ENCODE measurements at places on chromosomes 11 and 22.

- no peak for DNase-seq
Measured at GRCh38 chr11:68040101-68040956, 1.5 kb downstream of the TCIRG1 start.

GRCh38 chr11:94142308-94143281, 14.0 kb downstream of the PANX1 start:
- no peak for DNase-seq

DNA sequence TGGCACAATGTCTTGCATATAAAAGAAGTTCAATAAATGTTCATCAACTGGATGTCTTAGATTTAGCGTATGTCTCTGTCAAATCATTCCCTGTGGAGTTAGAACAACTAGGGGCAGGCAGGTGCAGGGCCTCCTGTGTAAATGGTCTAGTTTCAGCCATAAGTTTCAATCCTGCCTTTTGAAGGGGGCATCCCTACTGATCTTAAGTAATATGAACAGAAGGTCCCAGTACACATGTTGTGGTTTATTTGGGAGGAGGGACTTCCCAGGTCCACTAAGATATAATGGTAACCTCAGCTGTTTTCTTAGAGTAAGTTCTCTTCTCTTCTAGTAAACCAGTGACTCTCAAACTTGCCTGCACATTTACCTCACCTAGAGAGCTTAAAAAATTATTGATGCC, 19.8 kb downstream of the TTC12 start:
- DNase-seq: no peak

- DNase-seq: peak; percentile 80
Measured at GRCh38 chr11:9613830-9614762, 40.6 kb downstream of the WEE1 start.

DNA sequence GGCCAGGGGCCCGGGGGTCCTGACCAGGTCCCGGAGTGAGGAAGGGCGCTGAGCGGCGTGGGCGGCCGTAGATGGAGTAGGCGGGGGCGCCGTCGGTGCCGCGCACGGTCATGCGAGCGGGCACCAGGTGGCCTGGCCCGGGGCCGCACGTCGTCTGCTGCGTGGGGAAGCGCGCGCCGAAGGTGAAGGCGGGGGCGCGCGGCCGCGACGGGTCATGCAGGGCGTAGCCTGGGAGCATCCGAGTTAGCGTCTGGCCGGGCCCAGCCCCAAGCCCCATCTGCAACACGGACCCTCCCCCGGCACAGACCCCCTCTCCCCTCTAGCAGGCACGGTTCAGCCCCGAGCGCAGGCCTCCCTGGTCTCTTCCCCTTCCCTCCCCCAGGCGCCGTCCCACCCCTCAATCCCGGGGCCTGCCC, 1.7 kb upstream of the TYMP start:
- peak; percentile 62 for DNase-seq

DNA sequence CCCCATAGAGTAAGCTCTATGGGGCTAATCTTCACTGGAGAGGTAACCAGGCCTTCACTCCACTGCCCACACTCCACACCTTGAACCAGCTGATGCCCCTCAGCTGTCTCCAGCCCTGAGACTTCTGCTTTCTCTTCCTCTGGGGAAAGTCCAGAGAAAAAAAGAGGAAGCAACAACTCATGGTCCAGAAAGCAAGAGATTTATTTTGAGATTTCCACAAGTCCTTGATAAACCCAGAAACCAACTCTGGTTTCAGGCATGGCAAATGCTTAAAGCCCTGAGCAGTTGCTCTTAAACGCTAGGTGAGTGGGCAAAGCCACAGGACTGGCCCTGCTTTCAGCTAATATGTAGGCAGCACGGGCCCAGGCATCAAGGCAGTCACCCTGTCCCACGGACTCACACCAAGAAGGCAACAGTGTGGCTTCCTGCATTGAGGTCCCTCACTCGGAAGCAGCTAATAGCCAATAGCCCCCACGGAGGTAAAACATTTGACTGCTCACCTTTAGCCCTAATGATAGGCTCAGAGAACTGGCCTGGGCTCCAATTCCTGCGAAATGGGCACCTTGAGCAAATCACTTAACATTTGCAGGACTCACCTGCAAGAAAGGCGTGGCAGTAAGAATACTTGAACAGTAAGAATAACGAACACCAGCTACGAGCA, 4.3 kb downstream of the CYB561A3 start:
- no peak for DNase-seq

- no peak for DNase-seq
Measured at GRCh38 chr22:28125799-28126198, 206.7 kb upstream of the PITPNB start.

- DNase-seq: peak; percentile 18
Measured at GRCh38 chr22:46587492-46588278, 32.5 kb upstream of the GRAMD4 start.

- DNase-seq: no peak
Measured at GRCh38 chr22:21651521-21652009, 9.5 kb downstream of the SDF2L1 start.

- DNase-seq: no peak
Measured at GRCh38 chr22:42717197-42717928, 3.3 kb downstream of the A4GALT start.

DNA sequence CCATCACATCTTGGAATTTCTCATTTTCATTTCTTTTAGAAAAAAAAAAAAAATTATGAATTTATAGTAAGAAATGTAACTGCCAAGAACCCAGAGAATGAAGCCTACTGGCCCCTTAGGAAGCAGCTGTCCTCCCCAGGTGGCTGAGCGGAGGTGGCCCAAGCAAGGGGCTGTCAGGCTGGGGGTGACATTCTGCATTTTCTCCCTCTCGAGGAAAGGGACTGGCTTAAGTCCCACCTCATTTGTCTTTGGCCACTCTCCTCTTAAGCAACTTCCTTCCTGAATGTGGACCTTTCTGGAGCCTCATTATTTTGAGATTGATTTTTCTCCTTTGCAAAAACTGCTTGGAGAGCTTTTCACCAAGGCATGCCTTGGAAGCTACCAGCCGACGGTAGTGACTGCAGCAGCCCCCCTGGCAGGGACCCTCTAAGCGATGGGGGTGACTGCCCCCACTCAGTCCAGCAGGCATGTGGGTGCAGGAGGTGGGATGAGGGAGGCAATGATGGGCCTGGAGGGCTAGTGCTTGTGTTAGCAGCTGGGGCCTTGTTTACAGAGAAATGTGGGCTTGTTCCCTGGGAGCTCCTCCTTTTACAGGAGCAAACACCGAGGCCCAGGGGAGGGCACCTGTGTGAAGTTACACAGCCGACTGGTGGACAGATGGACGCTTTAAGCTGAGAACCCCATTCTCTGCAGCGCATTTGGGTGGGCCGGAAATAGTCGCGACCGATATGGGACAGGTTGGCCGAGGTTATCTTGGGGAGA, 111.7 kb downstream of the MORC2 start:
- DNase-seq: no peak

GRCh38 chr11:108654994-108655631, 9.8 kb upstream of the DDX10 start:
- DNase-seq: no peak

DNA sequence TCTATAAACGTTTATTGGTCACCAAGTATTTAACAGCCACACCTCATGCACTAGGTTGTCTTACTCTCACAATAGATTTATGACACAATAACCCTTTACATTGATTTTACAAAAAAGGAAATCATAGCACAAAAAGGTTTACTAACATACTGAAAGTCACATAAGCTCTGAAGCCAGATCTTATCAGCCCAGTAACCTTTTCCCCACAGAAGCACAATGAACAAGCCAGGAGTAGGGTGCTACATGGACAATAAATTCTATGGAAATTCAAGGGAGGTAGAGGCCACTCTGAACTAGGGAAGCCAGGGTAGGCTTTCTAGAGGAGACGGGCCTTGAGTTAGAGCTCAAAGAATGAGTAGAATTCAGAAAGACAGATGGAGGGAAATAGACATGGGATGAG, 633.5 kb upstream of the CADM1 start:
- DNase-seq: no peak

GRCh38 chr11:13850231-13851005, 112.1 kb upstream of the SPON1 start:
- no peak for DNase-seq

DNA sequence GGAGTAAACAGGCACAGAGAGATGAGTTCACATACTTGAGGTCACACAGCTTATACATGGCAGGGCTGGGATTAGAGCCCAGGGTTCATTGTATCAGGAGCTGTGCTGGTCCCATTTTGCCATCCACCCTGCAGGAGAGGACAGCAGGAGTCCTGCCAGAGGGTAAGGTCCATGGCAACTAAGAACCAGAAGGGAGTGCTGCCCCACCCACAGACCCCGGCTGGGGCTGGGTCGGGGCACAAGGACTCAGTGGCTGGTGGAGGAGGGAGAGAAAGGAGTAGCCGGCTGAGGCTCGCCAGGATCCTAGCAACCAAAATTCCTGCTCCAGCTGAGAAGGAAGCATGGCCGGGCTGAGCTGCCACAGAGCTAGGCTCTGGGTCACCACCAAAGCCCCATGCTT, 25.9 kb upstream of the TP53I11 start:
- no peak for DNase-seq

DNA sequence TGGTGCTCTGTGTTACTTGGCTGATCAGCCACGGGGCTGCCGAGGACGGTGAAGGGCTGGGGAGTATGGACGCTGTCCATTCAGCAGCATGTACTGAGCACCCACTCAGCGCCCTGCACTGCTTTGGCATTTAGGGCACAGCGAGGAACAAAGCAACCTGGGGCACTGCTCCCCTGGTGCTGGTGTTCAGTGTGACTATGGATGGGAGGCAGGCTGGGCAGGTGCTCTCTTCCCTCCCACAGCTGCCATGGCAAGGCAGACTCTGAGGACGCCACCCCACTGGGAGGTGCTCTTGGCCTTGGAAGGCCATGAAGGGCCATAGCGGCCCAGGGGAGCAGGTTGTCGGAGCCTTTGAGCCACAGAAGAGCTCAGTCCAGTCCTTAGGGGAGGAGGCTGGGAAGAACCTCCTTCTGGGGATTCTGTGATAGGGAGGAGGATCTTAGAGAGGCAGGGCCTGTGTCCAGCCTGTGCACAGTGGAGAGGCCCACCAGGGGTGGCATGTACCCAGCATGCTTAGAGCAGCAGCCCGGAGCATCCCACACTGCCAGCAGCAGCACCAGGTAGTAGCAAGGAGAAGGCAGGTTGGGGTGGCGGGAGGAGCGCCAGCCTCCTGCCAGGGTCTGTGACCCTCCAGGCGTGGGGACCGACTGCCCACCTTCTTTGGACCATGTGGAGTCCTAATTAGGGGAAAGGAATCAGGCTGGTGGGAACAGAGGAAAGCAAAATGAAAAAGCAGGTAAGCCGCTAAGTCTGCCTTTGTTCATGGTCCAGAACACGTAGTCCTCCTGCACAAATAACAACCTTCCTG, 141.8 kb downstream of the MPPED1 start:
- no peak for DNase-seq

DNA sequence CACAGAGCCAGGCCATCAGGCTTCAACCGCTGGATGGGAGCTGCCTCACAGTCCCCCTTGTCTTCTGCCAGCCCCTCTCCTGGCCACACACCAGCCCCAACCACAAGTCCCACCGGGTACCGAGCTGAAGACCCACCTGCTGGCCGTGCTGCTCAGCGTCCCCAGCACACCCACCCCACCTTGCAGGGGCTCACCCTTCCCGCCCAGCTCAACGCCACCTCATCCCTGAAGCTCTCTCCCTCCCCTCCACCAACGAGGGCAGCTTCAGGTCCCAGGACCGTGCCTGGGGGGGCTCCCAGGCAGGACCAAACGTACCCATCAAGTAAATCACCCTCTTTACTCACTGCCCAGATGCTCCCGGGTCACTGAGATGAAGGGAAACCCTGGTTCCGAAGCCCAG, 141.0 kb downstream of the CRYBB2 start:
- DNase-seq: no peak

DNA sequence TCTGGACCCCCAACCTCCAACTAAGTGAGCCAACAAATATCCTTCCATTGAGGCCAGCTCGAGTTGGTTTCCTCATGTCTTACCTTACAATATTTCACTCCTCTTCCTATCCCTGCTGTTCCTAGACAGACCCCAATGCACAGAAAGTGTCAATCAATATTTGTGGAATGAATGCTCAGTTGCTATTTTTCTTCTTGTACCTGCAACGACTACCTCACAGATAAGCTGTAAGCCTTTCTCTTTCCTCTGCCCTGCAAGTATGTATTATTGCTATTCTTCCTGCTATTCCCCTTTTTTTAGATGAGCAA, 26.8 kb upstream of the CREB3L1 start:
- no peak for DNase-seq

DNA sequence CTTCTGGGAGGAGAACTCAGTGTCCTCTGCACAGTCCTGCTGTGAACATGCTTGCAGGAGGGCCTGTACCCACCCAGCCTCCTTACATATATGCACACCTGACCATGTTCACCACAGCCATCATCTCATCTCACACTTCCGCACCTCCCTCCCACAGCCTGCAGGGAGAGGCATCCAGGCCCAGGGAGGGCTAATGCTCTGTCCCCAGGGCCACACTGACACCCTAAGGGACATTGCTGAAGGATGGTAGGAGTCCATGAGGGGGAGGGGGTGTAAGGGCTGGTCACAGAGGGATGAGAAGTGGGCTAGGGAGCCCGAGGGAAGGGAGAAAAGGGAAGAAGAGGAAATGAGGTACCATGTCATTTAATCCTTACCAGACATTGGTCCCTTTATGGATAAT, 4.4 kb upstream of the KCNC1 start:
- DNase-seq: no peak

DNA sequence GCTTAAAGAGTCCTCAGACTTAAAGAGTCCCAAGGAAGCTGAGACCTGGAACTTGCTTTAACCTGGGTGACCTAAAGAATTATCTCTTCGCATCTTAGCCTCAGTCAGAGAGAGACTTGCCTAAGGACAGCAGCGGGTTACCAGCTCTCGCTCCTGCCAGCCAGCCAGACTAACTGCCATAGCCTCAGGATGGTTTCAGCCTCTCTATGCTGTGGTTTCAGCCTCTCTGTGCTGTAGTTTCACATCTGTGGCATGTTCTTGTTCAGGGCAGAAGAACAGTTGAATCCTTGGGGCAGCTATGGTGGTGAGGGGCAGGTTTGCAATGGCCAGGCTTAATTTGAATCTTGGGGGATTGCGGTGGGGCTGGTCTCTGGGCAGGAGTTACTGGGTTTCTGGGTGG, 2.3 kb downstream of the FRMD8 start:
- no peak for DNase-seq

- DNase-seq: no peak
Measured at GRCh38 chr11:115215694-115216617, 288.3 kb downstream of the CADM1 start.

GRCh38 chr11:88345408-88345807, 7.9 kb upstream of the CTSC start:
- DNase-seq: no peak

DNA sequence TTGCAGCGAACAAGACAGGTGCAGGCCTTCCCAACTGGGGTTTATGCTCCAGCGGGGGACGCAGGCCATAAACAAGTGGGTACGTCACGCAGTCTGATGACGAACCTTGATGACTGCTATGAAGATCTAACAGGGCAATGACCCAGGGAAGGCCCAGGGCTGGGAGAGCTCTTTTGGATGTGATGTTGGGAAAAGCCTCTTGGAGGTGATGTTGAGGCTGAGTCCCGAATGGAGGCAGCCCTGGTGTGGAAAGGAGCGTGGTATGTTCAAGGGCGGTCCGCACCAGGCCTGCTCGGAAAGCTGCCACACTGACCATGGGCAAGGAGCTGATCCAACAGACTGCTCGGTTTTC, 5.8 kb downstream of the FADS2 start:
- no peak for DNase-seq

GRCh38 chr22:48210198-48210580, 1447.7 kb downstream of the TBC1D22A start:
- no peak for DNase-seq
